ENCODE measurements at places on chromosomes 7 and 10.

DNA sequence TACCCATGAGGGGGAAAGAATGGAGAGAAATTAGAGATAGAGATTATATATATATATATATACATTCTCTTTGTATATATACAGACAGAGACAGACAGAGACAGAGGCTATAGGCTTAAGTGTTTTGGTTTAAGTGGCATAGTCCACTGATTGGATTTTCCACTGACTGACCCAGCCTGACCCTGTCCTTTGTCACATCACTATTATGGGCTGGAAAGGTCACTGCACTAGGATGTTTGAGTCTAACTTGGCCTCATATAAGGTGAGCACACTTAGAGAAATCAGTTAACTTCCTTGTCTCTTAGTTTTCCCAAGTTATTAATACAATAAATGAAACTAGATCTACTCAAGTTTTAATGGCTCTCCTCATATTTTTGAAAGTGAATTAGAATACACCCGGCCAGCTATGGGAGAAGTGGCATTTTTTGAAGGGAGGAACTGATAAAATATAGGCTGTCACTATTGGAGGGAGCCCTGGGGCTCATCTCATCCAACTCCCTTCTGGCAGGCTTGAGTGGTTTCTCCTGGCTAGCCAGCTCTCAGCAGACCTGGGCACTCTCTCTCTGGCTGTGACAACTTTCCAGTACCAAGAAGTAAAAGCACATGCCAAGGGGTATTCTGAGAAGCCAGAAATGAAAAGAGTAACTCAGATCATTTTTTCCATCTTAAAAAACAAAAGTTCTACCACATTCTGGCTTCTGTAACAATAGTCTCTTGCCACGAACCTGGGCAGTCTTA, 455.6 kb upstream of the ANKRD30A start:
- H3K27ac ChIP-seq = no peak overlapping the region
- no peaks in the 10 kb centered on the region for H3K36me3 ChIP-seq
- no peaks in the 10 kb centered on the region for H3K4me1 ChIP-seq
- DNase-seq = no peak
- H3K4me3 ChIP-seq = no peak overlapping the region

DNA sequence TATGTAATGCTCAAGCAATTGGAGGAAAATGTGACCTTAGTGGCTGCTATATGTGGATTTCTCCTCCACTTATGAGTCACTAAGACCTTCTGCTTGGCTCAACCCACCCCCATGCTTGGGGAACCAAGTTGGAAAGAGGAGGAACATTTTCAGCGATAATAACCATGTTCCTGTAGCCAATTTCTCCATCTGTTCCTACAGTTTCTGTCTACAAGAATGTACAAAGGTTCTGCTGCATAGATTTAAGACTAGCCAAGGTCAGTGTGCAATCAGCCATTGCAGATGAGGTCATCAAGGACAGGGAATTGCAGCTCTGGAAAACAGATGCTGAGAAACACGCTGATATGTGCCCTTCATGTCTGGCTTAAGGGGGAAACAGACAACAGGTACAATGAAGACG, 5.6 kb upstream of the NRCAM start:
- no peak overlapping the region for H3K4me3 ChIP-seq
- H3K36me3 ChIP-seq = no peaks in the 10 kb centered on the region
- no peaks in the 10 kb centered on the region for H3K27me3 ChIP-seq
- H3K4me1 ChIP-seq = no peaks in the 10 kb centered on the region
- no peak for DNase-seq

GRCh38 chr7:20240080-20240926, 23.1 kb upstream of the MACC1 start:
- H3K27ac ChIP-seq = no peak overlapping the region
- no peaks in the 10 kb centered on the region for H3K27me3 ChIP-seq
- no peak overlapping the region for H3K4me3 ChIP-seq
- H3K4me1 ChIP-seq = no peaks in the 10 kb centered on the region
- no peak for DNase-seq

DNA sequence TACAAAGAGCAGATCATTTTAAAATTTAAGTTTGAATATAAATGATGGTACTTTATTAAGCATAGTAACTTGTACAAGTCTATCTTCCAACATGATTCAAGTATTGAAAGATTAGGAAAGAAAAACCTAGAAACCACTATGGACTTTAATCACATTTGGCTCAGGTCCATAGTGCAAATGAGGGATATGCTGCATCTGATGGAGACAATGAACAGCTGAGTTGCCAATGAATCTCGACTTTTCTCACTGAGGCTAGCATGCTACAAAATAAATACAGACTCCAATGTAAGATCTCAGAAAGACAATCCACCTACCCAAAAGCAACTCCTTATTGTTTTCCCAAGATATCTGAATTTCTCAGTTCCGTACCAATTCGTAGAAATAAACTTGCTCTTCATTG, 89.8 kb downstream of the SEMA3A start:
- no peak overlapping the region for H3K27ac ChIP-seq
- no peak overlapping the region for H3K4me3 ChIP-seq
- no peaks in the 10 kb centered on the region for H3K27me3 ChIP-seq
- H3K4me1 ChIP-seq = no peaks in the 10 kb centered on the region
- DNase-seq = no peak
- no peaks in the 10 kb centered on the region for H3K36me3 ChIP-seq

DNA sequence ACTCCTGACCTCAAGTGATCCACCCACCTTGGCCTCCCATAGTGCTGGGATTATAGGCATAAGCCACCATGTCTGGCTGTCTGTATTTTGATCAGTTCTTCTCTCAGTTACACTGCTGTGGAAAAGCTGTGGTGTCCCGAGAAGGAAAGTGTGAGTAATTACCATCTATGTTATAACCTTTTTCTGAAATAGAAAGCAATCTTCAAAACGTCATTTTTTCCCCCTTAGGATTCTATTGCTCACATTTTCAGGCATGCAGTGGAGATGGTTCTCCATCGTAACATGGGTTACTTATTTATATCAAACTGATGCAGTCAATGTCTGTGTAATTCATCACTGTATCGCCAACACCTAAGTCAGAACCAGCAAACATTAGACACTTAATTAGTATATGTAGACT, 103.5 kb upstream of the FAM3C start:
- H3K36me3 ChIP-seq = no peaks in the 10 kb centered on the region
- H3K4me1 ChIP-seq = no peaks in the 10 kb centered on the region
- no peak for DNase-seq
- H3K27me3 ChIP-seq = no peaks in the 10 kb centered on the region

All from right lobe of liver (tissue), 6 donors.